ENCODE measurements at places on chromosomes 13 and 19.

- no peak for ATAC-seq
Measured at GRCh38 chr19:7790416-7790815, 27.4 kb downstream of the CLEC4M start.

DNA sequence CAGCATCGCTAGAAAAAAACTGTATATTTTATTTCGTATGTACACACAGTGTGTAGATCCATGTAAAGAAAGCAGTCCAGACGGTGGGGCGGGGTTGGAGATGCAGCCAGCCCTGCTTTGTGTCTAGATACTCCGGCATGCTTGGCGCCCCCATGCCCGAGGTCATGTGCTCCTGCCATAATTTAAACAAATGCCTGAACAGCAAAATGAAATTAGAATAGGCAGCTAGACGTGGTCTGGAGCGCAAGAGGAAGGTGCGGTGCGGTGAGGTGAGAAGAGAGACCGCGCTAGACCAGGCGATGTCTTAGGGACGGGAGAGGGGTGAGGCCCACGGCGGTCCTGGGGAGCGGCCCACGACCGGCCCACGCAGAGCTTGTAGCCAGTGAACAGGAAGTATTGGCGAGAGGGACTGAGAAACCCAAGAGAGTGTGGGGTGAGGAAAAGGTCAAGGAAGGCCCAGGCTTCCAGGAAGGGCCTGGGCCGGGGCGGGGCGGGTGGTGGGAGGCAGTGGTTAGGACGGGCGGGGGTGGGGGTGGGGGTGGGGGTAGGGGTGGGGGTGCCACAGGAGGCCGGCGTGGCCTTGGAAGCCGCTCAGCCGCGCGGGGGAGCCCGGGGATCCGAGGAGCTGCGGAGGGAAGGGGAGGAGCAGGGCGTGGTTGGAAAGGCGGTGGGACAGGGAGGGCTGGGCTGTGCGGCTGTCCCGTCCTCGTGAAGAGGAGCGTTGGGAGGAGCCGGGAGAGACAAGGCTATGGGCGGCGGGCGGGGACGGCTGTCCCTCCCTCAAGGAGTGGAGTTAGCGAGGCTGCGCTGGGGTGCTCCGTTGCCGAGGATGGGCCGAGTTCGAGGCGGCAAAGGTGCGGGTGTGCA lies 254.7 kb upstream of the SGCG start:
- ATAC-seq, result no peak

GRCh38 chr13:114047358-114047881 lies 73.5 kb upstream of the C13orf46 start:
- no peak for ATAC-seq

GRCh38 chr19:49567861-49568441 lies 12.4 kb downstream of the NOSIP start:
- ATAC-seq, result peak; percentile 16

DNA sequence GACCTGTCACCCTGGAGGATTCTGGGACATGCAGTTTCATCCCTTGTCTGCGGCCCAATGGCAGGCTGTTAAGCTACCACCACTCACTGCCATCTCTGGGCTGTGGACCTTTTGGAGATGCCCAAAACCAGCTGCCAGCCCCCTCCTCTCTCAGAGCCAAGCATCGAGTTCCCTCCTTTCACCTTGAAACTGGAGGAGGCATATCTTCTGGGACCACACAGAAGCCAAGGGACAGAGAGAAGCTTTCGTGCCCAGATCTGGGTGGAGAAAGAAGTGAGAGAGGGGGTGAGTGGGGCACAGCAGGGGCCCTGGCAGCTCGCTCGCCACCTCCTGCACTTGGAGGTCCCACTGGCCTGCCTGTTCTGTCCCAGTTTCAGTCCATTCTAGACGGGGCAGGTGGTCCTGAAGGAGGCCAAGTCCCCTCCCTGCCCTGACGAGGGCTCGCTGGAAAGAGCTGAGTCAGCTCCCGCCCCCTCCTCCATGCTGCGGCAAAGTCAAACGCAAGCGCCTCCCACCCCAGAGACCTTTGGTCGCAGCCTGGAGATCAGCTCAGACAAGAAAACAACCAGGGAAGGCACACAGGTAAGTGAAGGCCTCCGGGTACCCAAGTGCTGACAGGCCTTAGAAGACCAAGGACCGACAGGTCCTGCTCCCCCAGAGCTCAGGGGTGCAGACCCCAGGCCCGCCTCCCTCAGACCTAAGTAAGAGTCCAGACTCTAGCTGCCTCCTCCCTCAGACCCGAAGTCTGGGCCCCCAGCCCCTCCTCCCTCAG lies 3.8 kb downstream of the BCAT2 start:
- ATAC-seq, result peak; percentile 36

DNA sequence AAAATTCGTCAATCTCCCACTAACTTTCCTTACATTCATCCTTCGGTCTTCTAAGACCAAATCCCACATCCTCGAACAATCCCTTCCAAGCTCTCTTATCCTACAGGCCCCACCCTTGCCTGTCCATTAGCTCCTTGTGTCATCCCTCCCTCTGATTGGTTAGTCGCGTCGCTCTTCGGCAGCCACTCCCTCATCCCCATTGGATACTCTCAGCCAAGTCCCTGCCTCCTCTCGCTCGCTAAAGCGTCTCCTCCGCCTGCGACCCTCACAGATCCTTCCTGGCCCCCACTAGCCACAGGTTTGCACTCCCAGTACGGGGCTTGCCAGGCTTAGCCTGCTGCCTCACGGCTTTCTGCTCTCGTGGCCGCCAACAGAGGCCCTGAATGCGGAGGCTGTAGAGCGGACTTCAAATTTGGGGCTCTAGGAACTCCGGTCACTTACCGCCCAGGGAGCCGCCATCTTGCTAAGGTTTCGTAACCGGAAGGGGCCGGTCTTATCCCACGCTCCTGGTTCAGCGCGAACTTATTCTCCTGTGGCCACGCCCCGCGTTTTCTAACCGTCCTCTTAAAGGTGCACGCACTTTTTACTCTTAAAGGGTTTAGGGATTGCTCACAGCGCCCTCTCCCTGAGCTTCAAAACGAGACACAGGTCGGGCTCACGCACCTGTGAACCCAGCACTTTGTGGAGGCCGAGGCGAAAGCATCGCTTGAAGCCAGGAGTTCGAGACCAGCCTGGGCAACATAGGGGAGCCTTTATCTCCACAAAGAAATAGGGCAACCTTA lies at the start of gene DMAC2:
DMAC2 (minus strand) TSS at position 472 of the 782 bp plus-strand sequence; CDS start at position 459, 13 bp downstream.
- ATAC-seq, result peak; percentile 93

GRCh38 chr19:1612114-1613086 lies 7.1 kb upstream of the UQCR11 start:
- no peak for ATAC-seq

DNA sequence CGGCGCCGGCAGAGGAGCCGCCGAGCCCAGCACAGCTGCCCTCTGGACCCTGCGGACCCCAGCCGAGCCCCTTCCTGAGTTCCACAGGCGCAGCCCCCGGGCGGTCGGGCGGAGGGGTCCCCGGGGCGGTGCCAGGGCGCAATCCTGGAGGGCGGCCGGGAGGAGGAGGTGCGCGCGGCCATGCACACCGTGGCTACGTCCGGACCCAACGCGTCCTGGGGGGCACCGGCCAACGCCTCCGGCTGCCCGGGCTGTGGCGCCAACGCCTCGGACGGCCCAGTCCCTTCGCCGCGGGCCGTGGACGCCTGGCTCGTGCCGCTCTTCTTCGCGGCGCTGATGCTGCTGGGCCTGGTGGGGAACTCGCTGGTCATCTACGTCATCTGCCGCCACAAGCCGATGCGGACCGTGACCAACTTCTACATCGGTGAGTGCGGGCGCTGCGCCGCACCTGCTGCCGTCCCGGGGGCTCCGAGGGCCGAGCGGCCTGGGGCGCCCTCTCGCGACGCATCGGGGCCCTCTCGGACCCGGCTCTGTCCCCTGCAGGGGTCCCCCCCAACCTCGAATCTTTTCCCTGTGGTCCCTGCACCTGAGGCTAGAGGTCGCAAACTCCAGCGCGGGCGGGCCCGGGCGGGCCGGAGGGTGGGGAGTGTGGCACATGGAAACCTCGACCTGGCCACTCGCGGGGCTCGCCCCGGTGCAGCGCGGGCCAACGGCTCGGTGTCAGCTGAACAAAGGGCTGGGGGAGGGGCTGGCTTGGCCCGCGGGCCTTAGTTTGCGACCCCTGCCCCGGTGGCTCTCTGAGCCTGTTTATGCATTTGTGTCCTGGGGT lies at the start of gene KISS1R:
KISS1R (plus strand) TSS at position 11 of the 829 bp plus-strand sequence; CDS start at position 181, 170 bp downstream.
- ATAC-seq, result peak; percentile 2

- ATAC-seq, result no peak
Measured at GRCh38 chr19:7078008-7078407, 8.5 kb downstream of the ZNF557 start.

DNA sequence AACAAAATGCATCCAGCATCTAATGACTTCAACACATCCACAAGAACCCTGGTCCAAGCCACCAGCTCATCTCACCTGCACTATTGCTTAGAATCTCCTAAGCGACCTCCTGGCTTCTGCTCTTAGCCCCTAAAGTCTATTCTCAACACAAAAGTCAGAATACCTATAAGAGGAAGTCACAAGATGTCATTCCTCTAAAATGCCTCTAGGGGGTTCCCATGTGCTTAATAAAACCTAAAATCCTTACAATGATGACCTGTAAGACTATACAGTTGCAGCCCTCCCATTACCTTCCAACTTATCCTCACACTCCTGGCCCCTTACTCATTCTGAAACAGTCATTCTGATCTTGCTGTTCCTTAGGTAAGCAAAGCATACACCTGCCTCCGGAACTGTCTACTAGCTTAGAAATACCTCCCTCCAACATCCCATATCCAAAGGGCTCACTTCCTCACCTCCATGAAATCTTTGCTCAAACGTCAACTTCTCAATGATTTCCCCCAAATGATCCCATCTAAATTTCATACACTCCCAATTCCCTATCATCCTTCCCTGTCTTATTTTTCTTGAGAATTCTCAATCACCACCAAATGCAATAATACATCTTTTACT lies 10.0 kb downstream of the ATP7B start:
- peak; percentile 46 for ATAC-seq

- ATAC-seq, result no peak
Measured at GRCh38 chr19:6540918-6541689, 10.3 kb downstream of the TNFSF9 start.

DNA sequence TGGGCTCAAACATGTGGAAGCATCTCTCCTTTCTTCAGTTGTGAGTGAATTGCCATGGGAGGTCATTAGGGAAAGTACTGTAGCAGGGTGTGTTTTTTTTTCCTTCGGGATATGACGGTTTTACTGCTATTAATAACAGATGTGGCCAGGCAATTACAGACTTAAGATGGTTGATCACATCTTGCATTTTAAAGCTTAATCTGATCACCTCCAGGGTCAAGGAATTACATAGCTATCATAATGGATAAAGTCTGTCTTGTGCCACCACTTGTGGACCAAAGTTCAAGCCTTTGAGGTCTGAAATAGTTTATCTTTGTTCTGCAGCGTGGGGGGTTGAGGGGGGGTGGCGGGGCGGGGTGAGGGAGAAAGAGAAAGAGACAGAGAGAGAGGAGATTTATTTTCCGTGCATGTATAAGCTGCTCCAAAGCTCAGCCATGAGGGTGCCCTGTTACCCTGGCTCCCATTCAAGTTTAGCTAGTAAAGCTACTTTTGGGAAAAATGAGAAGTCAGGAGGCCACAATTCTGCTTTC lies 5.5 kb upstream of the SERP2 start:
- no peak for ATAC-seq

- no peak for ATAC-seq
Measured at GRCh38 chr19:18719541-18719940, 36.1 kb downstream of the CRTC1 start.

DNA sequence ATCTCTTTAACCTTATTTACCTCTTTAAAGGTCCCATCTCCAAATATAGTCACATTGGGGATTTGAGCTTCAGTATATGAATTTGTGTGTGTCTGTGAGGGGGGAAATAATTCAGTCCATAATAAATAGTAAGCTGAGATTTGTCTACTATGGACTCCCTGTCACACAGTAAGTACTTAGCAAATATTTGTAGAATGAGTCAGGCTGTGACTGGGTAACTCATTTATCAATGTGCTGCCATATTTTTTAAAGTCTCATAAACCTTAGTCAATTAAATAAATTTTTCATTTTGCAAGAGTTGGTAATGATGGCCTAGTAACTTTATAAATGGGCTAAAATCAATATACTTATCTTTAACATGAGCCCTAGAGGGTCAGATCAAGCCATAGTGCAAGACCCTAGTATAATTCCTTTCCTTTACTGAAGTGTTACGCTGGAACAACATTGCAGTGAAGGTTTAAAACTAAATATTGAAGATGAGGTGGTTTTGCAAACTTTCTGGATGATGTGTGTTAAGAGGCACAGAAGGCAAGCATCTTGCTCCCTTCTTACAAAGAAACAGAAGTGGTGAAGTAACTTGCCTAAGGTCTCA lies 305.1 kb downstream of the KCNRG start:
- ATAC-seq, result no peak

DNA sequence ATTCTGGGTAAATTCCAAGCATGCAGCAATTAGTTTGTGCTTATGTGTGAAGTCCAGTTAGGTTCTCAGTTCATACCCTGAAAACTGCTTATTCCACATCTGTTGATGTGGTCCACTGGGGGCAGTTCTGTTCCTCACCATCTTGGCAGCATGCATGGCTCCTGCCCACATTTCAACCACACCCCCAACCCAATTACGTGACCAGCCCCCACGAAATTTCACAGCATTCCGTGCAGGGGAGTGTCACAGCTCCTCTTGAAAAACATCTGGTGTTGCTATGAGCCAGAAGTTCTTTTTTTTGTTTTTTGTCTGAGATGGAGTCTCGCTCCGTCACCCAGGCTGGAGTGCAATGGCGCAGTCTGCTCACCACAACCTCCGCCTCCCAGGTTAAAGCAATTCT lies 9.1 kb upstream of the ERVK3-1 start:
- no peak for ATAC-seq

- peak; percentile 89 for ATAC-seq
Measured at GRCh38 chr19:34232566-34233481, 21.5 kb upstream of the GARRE1 start.

DNA sequence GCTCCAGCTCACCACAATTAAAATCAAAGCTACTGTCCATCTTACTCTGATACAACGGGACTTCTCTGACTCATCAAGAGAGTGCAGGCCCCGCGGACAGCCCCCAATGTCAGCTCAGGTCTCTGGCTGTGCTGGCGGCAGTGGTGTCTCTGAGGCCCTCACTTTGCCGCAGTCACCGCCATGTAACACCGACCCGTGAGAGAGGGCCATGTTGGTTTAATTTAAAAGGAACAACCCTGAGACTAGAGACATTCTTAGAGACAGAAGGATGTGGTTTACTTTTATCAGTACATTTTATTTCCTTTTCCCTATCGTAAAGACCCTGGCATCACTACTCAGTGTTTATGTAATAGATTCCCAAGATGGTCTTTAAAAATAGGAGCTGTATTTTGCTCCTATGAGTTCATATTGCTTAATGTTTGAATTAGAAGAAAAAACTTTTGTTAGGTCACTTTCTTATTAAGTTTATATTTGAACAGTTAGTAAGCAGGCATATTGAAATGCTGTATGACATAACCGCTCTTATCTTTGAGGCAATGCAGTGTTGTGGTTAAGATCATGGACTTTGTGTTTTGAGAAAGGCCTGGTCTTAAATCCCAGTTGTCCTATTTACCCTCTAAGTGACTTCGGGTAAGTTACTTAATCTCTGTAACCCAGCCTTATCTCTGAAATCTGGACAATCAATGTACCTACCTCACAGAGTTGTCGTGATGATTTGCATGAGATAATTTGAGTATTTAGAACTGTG lies 23.4 kb downstream of the DGKH start:
- no peak for ATAC-seq

- no peak for ATAC-seq
Measured at GRCh38 chr19:35731353-35731752, 10.9 kb downstream of the IGFLR1 start.

GRCh38 chr19:7842661-7843294 lies 12.8 kb downstream of the EVI5L start:
- no peak for ATAC-seq

GRCh38 chr19:42229301-42229854 lies 9.3 kb downstream of the ZNF526 start:
- no peak for ATAC-seq

Data from activated CD4-positive, CD25-positive, alpha-beta regulatory T cell treated with anti-CD3 and anti-CD28 coated beads, Interleukin-2, amount 50 U/mL, for 24 hours (primary cell).